ENCODE measurements at places on chromosomes 3 and 15. TPM values are rescaled to one million over a fixed set of nuclear protein-coding genes. Genes with fewer than 3 reads are reported as not detected.

The AAGAB gene
- 13.6 TPM for total RNA-seq

The KIF23 gene
- 13.0 TPM for total RNA-seq

The CTXND1 gene
- 0.52 TPM for total RNA-seq

The C3orf85 gene
- total RNA-seq: not detected

The GASK1A gene
- total RNA-seq: 12.0 TPM

The NR1I2 gene
- total RNA-seq: under 0.01 TPM

The CYP11A1 gene
- 0.52 TPM for total RNA-seq

Data from skeletal muscle tissue (tissue), 5 donors.